DMS79 treated with DMSO at 0.1 percent for 48 hours (cell line): ENCODE measurements at places on chromosomes 12 and 14.

DNA sequence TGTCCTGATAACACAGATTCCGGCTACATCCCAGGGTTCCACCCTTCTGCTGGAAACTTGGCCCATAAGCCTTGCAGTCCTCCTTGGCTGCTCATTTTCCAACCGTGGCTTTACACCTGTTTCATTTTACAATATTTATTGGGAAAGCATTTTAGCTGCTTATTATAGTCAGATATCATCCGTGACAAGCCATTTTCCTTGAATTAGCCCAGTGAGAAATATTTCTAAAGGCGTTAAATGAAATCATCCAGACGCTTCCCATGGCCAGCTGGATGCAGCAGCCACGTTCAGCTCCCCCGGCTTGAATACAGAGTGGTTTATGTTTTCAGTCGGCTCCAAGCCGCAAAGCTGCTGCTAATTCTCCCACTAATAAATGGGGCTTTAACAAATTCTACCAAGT lies 245.0 kb upstream of the PELI2 start:
- DNase-seq, result peak; percentile 76

DNA sequence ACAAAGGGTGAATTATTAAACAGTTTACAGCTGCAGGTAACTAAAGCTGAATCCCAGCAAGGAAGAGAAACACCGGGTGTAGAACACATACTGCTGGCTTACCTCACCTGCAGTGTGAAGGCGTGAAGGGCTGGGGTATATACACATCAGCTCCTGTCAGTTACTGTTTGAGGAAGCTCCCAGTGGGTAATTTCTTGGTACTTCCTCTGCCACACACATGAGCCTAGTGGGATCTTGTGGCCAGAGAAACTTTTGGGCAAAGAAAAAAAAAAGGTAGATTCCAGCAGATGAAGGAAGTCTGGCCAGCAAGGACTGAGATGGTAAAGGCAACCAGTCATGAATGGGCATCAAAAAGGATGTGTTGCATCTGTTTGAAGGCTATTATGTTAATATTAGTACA lies 14.0 kb upstream of the GPR33 start:
- no peak for DNase-seq

- DNase-seq, result no peak
Observed at GRCh38 chr14:40309124-40309523, 876.9 kb upstream of the FBXO33 start.

DNA sequence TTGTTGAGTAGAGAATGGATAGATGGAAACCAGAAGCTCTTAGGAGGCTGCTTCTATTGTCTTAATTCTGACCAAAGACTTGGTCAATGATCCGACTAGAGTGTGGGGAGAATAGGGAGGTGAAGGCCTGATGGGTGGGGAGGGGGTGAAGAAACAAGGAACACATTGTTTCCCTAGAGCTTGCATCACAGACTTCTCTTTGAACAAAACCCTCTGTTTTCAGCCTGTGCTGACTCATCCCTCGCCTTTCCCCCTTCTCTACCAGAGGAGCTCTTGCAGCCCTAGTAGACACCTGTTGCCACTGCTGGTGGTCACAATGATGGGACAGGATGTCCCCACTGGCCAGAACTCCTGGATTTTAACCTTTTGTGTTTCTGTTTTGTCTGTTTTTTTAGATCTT lies 46.8 kb upstream of the CISTR start:
- DNase-seq, result no peak

DNA sequence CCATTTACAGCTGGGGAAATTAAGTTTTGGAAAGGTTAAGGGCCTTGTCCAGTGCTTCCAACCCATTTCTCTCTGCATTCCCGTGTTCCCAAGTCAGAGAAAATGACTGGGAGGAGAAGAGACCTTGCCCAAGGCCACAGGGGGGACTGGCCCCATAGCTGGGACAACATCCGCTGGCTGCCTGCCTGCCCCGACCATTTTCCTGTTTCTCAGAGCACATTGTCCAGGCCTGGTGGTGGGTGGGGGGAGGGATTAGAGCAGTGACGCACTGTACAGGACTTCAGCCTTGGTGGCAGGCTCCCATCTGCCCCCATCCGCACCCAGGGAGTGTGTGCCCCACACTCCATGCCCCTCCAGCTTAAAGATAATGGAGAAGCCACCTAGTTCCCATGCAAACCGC lies 27.7 kb downstream of the DIO3 start:
- DNase-seq, result no peak

DNA sequence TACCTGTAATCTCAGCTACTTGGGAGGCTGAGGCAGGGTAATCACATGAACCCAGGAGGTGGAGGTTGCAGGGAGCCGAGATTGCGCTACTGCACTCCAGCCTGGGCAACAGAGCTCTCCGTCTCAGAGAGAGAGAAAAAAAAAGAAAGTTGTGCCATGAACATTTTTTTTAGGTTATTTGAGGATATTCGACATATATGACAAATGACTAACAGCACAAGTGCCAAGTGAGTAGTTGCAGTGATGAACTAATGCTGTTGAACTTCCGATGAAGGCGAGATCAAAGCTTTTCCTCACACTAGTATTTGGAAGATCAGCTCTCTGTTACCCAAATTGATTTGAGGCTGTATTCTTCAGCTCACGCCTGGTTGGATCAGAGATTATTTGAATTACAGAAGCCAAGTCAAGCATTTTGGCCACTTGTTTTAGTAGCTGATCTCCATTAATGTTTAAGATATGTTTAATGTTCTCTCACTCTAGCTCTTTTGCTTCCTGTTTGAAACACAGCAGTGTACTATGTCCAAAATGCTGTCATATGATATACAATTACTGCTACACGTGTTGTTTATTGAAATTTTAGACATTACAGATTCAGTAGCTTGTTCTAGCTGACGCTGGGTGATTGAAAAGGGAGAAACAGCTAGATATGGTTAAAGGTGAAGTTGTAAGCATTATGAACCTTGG lies 43.4 kb downstream of the WDR20 start:
- DNase-seq, result no peak

DNA sequence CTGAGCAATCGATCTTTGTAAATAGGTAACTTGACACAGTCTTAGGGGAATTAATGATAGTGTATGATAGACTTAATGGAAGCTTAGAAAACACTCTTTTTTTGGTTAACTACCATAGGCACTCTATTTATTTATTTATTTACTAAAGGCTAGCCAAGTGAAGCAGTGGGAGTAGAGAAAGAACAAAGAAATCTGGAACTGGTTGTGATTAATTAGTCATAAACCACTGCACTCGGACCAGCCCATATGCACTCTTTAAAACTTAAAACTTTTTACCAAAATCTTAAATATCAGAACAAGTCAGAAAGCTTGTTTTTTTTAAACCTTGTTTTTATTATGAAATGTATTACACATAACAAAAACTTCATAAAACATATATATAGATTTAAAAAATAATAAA lies 49.5 kb upstream of the SRP54 start:
- DNase-seq, result no peak

DNA sequence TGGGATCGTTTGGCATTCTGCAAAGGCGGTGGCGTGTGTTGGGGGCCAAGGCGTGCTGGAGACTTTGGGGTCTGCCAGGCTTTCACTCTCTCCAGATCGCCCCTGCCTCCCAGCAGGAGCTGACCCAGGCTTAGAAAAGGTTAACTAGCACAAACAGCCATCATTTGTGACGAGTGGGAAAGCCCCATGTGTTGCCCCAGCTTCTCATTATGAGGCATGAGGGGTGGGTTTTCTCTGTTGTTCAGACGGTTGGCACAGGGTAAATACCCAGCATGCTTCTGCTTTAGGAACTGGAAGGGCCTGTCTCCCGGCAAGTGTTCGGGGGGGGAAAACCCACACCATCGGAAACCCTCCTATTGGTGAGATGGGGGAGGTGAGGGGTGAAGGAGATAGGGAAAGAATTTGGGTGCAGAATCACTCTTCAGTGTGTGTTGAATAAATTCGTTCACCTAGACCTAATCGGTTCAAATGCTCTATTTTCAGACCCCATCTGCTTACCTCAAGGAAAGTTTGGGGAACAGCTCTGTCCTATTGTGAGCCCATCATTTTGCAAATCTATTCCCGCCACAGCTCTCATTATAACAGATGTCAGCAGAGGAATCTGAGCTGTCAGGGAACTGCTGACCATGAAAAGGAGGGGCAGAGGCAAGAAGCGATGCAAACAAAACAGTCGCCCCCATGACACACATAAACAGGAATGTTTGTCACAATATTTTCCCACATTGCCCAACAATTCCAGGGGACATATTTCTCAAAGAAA lies 34.7 kb upstream of the C12orf42 start:
- no peak for DNase-seq

GRCh38 chr12:110284597-110284996 lies 3.5 kb downstream of the ATP2A2 start:
- DNase-seq, result no peak

GRCh38 chr14:77240336-77240915 lies 30.6 kb downstream of the NGB start:
- DNase-seq, result peak; percentile 27

DNA sequence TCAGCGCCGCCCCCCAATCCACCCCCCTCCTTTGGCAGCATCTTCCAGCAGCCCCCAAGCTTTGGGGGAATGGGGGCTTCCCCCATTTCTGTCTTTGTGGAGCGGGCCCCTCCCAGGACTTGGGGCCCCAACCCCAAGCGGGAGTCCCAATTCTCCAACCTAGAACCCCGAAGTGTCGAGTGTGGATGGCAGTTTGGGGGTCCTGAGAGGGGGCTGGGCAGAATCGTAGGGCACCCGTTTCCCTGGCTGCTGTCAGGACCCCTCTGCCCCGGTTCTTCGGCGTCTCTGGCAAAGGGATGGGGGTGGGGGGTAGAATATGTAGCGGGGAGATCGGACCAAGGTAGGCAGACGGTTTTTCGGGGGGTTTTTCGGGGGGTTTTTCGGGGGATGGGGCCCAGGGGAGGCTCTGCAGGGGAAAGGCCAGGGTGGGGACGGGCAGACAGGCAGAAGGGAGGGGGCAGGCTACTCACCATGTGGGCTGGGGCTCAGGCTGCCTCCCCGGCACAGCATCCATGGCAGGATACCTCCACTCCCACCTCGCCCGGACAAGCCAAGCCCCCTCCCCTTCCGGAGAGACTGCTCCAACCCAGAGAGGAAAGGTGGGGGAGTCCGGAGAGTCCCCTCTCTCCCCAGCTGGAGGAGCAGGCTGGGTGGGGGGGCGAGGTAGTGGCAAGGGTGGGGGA lies 739 bp downstream of the JPH4 start:
- DNase-seq, result no peak

- DNase-seq, result no peak
Observed at GRCh38 chr14:34853041-34853440, 22.1 kb downstream of the BAZ1A start.

GRCh38 chr12:108933949-108934348 lies 54.1 kb downstream of the DAO start:
- DNase-seq, result no peak

GRCh38 chr14:94624537-94625352 lies 12.6 kb downstream of the SERPINA3 start:
- no peak for DNase-seq

DNA sequence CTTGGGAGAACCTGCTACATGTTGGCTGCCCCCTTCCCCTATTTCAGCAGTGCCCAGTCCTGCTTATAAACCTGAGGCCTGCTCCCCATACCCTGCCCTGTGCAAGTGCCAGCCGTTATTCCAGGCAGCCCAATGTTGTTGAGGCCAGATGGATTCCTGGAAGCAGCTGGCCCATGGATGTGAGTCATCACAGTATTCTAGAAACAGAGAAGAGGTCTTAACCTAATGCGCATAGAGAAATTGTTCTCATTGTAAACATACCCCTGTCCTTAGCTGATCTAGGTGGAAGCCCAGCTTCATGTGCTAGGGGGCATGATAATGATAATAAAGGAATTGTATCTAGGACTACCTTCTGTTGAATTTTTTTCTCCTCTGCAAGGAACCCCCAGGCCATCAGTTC lies 69.7 kb downstream of the TSPAN11 start:
- no peak for DNase-seq

- DNase-seq, result peak; percentile 52
Observed at GRCh38 chr14:61876362-61877034, 114.3 kb downstream of the SNAPC1 start.

GRCh38 chr14:32596390-32596789 lies 267.3 kb downstream of the AKAP6 start:
- DNase-seq, result no peak

DNA sequence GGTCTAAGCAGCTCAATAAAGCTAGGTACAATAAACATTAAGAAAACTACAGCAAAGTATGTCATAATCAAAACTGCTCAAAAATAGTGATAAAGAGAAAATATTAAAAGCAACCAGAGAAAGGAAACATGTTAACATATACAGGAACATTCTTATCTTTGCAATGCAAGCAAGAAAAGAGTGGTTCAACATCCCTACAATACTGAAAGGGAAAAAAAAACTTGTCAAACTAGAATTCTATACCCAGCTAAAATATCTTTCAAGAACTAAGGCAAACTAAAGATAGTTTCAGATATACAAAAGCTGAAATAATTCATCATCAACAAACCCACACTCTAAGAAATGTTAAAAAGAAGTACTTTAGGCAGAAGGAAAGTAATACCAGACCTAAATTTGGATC lies 134.2 kb downstream of the DPF3 start:
- DNase-seq, result no peak

DNA sequence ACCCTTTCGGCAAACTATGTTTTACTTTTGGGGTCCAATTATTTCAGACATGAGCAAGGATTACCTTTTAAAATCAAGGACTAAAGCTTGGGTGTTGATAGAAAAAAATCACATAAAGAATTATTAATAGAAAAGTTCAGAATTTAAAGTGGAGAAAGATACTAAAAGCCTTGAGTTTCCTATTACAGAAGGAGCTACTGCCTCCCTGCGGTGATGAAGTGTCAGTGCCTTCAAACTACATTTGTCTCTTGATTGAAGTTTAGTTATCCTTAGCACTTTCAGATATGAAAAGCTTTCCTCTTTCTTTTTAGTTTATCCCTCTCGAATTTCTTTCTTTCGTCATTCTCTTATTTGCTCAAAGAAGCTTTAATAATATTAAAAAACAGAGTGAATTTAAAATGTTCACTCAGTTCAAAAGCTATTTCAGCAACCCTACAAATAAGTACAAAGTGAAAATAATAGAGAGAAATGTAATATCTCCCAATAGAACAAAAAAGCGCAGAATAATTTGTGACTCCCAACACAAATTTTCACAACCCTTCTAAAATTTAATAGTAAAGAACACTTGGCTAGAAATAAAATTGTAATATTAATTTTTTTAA lies 87.6 kb downstream of the SEC23A start:
- peak; percentile 62 for DNase-seq

DNA sequence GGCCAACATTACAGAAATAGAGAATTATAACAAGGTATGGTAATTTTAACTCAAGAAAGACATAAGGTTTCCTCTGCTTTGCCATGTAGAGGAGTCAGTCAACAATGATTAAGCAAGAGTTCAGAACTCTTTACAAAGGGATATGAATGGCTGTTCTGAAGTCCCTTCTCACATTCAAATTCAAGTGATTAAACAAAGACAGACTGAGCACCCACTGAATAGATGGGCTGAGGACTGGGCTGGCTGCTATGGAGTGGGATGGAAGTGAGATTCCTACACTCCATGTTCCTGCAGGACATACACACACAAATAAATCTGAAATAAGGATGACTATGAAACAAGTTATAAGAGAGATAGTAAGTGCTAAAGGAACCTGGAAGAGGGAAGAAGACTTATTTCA lies 199.0 kb upstream of the GRIP1 start:
- DNase-seq, result no peak

- no peak for DNase-seq
Observed at GRCh38 chr12:53994264-53995001, 5.5 kb upstream of the HOXC9 start.

- no peak for DNase-seq
Observed at GRCh38 chr14:86575141-86575540, 1045.2 kb downstream of the FLRT2 start.

GRCh38 chr12:49133590-49133989 lies 2.4 kb upstream of the TUBA1B start:
- DNase-seq, result no peak

- no peak for DNase-seq
Observed at GRCh38 chr12:49058366-49059044, 2.1 kb downstream of the KMT2D start.
